GM12892 (cell line): ENCODE measurements at places on chromosomes 7 and 10.

DNA sequence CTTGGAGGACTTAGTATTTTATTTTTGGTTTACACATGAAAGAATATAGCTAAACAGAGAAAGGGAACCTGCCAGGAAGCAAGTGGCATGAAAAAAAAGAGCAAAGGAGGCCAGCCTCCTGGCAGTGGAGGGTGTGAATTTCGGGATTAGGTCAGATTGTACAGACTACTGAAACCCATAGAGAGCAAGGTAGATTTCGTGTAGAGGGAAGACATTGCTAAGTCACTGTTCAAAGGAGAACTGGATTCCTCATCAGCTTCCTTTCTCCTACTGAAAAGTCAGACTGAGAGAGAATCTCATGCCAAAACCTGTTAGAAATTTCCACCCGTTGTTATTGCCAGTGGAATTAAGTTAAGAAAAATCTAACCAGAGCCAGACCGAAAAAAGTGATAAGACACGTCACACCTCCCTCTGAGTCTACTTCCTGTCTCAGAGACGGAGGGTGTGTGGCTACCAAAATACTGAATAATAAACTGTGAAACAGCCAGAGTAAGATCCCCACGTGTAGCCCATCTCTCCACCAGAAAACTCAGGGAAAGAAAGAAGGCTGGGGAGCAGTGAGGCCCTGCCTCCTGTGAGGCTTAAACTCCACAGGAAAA is 118.8 kb downstream of the SKIDA1 start:
- DNase-seq = no peak

- no peak for DNase-seq
Measured at GRCh38 chr10:35895331-35895730, 253.2 kb upstream of the FZD8 start.

GRCh38 chr10:51950996-51951555 is 251.7 kb upstream of the CSTF2T start:
- DNase-seq = no peak

GRCh38 chr7:34296663-34297062 is 361.4 kb upstream of the NPSR1 start:
- no peak for DNase-seq

GRCh38 chr10:100934084-100934659 is 21.4 kb downstream of the SLF2 start:
- no peak for DNase-seq

DNA sequence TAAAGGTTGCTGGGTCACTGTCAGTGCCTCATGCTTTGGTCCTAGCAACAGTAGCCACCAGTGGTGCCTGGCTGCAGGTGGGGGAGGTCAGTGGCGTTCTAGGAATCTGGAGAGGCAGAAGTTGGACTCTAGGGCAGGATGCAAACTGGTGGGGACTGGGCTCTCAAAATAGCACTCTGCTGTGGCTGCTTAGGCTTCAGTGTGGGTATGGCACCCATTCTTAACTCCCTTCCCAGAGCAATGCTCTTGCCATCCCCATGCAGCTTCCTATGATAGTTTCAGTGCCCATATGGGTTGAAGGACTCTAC is 330.8 kb downstream of the PCDH15 start:
- no peak for DNase-seq

DNA sequence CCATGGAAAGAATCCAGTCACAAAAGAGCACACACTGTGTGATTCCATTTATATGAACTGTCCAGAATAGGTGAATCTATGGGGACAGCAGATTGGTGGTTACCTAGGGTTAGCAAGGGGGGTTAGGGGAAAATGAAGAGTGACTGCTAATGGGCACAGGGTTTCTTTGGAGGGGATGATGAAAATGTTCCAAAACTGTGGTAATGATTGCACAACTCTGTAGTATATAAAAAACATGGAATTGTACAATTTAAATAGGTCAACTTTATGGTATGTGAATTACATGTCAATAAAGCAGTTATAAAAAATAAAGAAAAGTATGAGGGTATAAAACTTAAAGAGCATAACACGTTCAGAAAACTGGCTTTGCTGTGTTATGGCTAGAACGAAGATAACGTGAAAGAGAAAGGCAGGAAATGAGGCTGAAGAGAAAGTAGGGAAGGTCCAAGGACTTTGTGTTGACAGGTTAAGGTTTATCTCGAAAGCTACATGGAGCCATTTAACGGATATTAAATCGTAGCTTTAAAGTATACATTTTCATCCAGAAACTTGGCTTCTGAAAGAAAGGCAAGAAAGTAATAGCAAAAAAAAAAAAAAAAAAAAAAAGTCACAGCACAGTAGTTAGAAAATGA is 26.4 kb upstream of the MSS51 start:
- DNase-seq = no peak
